Epithelial cell of alveolus of lung (primary cell): ENCODE measurements at places on chromosomes 7 and 10. TPM values are rescaled to one million over a fixed set of nuclear protein-coding genes. Genes with fewer than 3 reads are reported as not detected.

Gene HTRA1
- total RNA-seq = 93.3 and 208 TPM in 2 replicates

Gene SLC18A3
- total RNA-seq = not detected in 2 replicates

Gene CYP26C1
- total RNA-seq = 0.13 TPM in 1 of 2 replicates, not detected in the other

Gene IMPDH1
- total RNA-seq = 37.7 and 83.9 TPM in 2 replicates

Gene FMC1
- total RNA-seq = 15.3 and 16.6 TPM in 2 replicates

Gene KCNH2
- total RNA-seq = under 0.01 and 0.16 TPM in 2 replicates

Gene MAD1L1
- total RNA-seq = 24.4 and 35.4 TPM in 2 replicates

Gene IL2RA
- total RNA-seq = not detected in 2 replicates

Gene DPP6
- total RNA-seq = not detected in 2 replicates

Gene GPAM
- total RNA-seq = 7.6 and 9.4 TPM in 2 replicates
